Endothelial cell of umbilical vein (primary cell): ENCODE measurements at places on chromosomes 2 and 18. TPM values are rescaled to one million over a fixed set of nuclear protein-coding genes. Genes with fewer than 3 reads are reported as not detected.

Gene M1AP
- total RNA-seq, result not detected in 2 replicates

DNA sequence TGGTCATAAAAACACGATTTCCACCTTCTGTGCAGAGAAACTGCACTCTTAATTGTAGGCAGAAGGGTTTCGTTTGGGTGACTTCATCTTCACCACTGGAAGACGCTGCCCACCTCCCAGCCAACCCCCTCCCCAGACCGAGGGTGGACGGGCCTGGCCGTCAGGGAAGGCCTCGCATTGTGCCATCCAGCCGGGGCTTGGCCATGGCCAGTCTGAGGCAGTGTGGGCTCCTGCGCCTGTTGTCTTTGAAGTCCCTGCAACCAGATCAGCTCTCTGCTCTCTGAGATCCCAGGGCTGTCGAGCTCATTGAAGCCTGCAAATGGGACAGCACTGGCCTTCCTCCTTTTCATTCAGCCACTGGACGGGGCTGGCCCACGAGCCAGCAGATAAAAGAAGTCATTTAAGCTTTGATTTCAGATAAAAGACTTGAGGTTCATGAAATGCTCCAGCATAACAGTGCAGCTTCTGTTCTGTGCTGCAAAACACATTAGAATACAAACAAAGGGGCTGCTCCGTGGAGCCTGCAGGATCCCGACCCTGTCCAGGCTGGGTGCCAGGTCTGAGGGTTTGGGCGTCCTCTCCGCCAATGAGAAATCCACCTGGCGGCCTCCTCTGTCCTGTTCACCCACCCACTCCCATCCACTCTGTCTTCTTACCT, 253.5 kb downstream of the LDLRAD4 start:
- DNase-seq, result no peak

DNA sequence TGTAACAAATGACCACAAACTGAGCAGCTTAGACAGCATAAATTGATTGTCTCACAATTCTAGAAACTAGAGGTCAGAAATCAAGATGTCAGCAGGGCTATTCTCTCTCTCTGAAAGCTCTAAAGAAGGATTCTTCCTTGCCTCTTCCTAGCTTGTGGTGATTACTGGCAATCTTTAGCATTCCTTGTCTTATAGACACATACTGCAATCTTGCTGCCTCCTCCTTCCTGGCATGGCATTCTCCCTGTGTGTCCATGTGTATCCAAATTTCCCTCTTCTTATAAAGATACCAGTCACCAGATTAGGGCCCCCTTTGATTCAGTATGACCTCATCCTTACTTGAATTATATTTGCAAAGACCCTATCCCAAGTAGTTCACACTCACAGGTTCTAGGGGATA, 2.3 kb downstream of the ASB3 start:
- no peak for DNase-seq

Gene DNAH7
- 0.05 and 0.24 TPM in 2 replicates for total RNA-seq

DNA sequence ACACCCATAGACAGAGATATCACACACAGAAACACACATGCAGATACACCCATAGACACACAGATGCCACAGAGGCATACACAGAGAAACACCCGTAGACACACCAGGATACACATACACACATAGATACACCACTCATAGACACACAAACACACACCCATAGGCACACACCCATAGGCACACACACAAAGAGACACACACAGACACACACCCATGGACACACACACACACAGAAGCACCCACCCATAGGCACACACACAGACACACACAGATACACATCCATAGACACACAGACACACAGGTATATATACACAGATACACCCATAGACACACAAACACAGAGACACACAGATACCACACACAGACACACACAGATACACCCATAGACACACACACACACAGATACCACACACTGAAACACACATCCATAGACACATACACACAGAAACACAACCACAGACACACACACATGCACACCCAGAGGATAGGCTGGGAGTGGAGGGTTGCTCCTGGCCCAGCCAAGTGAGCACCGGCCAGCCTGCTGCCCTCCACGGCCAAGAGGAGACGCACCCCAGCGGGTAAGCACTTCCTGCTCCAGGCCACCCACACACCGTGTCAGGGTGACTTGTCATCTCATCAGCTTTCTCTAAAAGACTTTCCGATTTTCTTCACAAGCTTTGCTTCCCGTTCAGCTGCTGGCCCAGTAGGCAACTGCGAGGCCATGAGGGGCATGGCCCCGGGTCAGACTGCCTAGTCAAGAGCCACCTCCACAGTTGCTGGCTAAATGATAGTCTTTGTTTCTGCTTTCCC, 14.1 kb upstream of the CNNM3 start:
- DNase-seq, result no peak

Gene FBXO15
- not detected in 2 replicates for total RNA-seq

- DNase-seq, result no peak
Measured at GRCh38 chr2:196594158-196594557, 45.4 kb upstream of the CCDC150 start.

Gene POTEJ
- 0.24 TPM in 1 of 2 replicates, not detected in the other for total RNA-seq

Gene SERPINB10
- not detected in 2 replicates for total RNA-seq

- DNase-seq, result no peak
Measured at GRCh38 chr2:118239284-118239683, 151.0 kb downstream of the INSIG2 start.

Gene IL1RL1
- 44.0 and 55.1 TPM in 2 replicates for total RNA-seq

DNA sequence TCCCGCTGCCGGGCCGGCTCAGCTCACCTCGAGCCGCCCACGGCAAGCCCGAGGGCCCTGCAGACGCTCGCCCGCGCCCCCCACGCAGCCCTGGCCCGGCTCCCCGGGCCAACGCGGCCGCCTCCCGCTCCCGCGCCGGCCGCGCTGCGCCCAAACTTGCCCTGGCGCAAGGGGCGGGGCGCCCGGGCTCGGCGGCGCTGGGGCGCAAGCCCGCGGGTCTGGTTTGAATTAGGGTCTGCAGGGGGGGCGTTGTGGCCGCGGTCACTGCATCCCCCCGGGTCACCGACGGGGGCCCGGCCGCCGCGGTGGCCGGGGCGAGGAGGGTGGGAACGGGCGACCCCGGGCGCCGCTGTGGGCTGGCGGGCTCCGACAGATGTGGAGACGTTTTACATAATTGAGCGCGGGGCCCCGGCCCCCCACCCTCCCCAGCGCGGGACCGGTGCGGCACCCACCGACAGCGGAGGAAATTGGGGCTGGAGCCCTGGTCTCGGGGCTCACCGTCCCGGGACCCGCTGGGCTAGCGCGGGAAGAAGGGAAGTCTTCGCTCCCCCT, 690 bp downstream of the SDC1 start:
- no peak for DNase-seq

DNA sequence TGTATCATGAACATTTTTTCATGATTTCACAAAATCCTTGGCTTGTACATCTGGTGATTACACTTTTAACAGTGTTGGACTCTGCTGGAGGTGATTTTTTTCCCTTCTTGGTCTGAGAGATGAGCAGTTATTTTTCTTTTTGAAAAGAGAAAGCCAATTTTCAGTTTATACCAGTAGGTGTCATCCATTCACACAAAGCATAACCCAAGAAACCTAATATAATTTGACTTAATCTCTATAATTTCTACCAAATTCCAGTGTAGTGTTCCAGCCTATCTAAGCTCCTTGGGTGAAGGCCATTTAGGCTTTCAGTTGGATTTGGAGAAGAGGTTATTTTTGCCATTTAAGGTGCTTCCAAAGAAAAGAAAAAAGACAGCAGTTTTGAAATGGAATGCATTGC, 7.7 kb upstream of the ICOS start:
- peak; percentile 34 for DNase-seq

GRCh38 chr2:233064530-233065199, 4.5 kb downstream of the INPP5D start:
- DNase-seq, result no peak

DNA sequence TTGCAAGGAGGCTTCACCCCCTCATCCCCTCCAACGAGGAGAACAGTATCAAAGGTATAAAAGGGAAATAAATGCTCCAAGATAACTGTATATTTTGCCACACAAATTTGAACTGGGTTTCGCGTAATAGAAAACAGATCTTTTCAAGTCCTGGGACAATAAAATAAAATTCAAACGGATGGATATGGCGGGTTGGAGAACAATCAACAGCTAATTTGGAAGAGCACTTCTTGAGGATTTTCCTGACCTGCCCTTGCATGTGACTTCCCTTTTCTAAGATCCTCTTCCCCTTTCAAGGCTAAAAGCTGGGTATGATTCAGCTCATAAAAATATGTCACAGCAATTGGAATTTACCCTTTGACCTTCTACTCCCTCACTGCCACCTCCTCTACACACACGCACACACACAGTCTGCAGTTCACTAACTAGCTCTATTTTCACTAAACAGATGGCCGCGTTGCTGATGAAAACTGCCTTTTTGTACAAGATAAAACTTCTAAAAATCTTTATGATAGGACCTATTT, 386.9 kb downstream of the FIGN start:
- peak; percentile 82 for DNase-seq

DNA sequence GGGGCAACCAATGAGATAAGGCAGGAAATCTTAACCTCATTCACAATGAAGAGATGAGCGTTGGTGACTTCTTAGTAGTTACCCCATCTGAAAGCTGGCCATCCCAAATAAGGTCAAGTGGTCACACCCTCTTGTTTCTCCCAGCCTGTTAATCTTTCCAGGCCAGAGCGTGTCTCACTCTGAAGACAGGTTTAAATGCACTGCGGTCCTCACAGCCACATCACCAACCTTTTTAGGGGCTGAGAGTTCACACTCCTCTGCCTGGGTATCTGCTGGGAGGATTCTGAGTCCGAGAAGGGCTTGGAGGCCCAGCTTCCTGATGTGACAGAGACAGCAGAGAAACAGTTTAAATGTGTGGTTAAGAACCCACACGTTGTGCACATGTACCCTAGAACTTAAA, 13.3 kb upstream of the CNGA3 start:
- DNase-seq, result no peak

DNA sequence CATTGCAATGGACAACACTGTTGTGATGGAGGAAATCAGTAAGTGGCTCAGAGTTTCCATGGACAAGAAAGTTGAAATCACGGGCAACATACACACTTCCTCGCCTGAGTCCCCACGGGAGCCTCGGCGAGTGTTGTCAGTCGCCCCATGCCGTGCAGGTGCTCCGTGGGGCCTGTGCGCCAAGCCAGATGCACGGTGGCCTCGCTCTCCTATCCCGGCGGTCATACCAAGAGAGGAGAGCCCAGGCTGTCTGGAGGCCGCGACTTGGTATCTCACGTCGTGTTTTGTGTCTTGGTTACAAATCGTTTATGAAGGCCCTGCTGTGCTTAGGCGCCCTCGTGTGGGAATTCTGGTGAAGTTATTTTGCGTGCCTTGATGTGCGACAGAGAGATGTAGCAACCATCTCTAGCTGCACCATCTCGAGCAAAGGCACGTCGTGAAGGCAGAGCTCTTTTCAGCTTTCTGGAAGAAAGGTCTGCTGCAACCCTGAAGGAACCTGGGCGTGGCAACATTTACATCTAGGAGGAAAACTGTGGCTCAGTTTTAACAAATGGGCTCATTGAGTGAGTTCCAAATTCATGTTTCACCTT, 21.8 kb downstream of the ATG4B start:
- DNase-seq, result peak; percentile 71

- DNase-seq, result no peak
Measured at GRCh38 chr2:165575044-165575615, 105.6 kb downstream of the CSRNP3 start.

GRCh38 chr18:10798727-10799550, 273.1 kb downstream of the NAPG start:
- DNase-seq, result no peak

- no peak for DNase-seq
Measured at GRCh38 chr2:230823264-230823964, 41.3 kb upstream of the ITM2C start.

Gene COMMD1
- total RNA-seq, result 39.5 and 42.0 TPM in 2 replicates

GRCh38 chr2:71530641-71531332, 77.4 kb downstream of the DYSF start:
- DNase-seq, result peak; percentile 64

GRCh38 chr2:97011977-97012569, 25.7 kb upstream of the FAM178B start:
- peak; percentile 72 for DNase-seq

DNA sequence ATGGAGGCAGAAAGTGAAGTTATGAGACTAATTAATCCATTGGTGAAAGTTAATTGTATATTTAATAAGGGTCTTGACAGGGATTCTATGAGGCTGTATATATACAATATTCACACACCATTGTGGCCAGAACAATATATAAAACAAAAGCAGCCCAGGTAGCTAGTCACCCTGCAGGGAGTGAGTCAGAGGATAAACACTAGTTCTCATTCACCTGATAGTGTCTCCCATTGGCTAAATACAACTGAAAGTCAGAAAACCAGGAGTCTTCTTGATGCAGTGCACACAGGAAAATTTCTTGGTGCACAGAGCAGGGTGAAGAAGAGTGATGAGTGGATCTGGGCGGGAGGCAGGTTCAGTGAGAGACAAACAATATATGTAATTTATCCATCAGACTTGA, 465.2 kb downstream of the ERBB4 start:
- DNase-seq, result no peak

Gene DSG4
- not detected in 2 replicates for total RNA-seq

Gene GPBAR1
- total RNA-seq, result 0.60 and 0.75 TPM in 2 replicates

- DNase-seq, result no peak
Measured at GRCh38 chr2:16686641-16687040, 21.0 kb upstream of the CYRIA start.

DNA sequence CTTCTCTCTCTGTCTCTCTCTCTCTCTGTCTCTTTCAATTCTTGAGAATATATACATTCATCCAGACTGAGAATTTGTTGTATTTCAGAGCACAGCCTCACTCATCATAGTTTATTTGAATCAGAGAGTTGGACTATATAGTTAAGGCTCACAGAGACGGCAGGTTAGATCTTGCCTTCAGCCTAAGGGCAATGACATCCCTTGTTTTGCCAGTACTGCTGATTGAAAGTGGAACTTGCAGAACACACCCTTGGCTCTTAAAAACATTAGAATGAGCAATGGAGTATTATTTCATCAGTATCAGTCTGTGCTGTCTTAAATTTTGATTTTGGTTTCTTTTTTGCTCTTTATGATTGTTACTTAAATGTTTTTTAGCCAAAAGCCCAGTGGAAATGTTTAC, 62.0 kb upstream of the DSG1 start:
- no peak for DNase-seq
